Mammary epithelial cell (primary cell): ENCODE measurements at places on chromosomes 16 and 17. TPM values are rescaled to one million over a fixed set of nuclear protein-coding genes. Genes with fewer than 3 reads are reported as not detected.

DNA sequence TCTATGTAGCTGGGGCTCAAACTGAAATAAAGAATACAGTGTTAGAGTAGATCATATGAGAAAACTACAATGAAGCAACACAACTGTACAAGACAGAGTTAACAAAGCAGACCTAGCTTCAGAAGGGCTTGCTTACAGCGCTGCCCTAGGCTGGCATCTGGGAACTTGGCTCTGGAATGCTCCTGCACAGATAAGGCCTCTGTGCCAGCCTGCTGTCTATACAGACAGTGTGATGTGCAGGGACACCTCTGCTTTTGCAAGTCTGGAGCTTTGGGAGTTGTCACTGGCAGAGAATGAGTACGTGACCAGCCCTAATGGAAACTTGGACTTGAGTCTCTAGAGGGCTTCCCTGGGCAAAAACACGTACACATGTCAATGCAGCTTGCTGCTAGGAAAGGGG lies 32.1 kb upstream of the SLC38A8 start:
- no peak for DNase-seq

- DNase-seq, result no peak
Observed at GRCh38 chr17:34235389-34236028, 19.6 kb upstream of the CCL2 start.

DNA sequence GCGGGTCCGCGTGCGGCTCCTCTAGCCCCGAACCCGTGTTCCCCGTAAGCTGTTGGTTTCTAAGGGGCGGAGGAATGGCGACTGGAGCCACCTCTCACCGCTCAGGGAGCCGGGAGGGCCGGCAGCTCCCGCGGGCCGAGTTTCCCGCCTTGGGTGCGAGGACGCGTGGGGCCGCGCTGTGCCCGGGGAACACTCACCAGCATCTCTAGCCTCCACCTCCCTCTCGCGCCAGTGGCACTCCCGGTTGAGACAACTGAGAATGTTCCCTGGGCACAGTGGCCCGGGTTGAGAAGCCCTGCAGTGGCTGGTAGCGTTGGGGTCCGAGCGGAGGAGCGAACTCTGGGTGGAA lies 560 bp downstream of the TELO2 start:
- DNase-seq, result peak; percentile 21

Gene PRSS33
- not detected for polyA plus RNA-seq

- no peak for DNase-seq
Observed at GRCh38 chr17:78130090-78130436, 508 bp upstream of the TMC8 start.

- peak; percentile 6 for DNase-seq
Observed at GRCh38 chr16:1984347-1985225, 593 bp downstream of the GFER start.

GRCh38 chr16:72012607-72013006 lies 4.1 kb downstream of the DHODH start:
- no peak for DNase-seq

DNA sequence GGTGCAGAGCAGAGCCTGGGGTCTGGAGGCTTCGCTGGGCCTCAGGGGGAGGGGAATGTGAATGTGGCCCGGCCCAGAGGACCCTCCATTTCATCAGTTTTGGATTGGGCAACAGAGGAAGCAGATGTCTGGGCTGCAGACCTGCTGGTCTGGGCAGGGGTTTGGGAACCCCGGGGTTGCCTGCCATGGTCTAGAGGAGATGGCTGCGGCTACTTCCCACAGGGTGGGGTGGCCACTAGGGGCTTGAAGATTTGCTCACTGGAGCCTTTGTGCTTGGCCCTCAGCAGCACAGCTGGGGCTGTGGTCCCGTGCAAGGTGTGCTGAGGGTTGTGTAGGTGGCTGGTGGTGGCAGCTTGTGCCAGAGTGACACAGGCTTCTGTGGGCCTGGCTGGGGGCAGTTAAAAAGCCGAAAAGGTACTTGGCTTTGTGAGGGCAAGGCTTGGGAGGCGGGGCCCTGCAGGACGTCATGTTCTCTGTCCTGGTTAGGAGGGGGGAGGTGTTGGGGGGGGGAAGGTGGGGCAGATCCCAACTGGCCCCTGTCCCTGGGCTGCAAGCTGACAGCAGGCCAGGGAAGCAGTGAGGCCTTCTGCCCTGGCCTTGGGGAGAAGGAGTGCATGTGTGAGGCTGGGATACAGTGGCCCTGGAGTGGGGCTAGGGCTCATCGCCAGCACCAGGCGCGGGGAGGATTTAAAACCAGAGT lies 98.0 kb downstream of the KPNA2 start:
- DNase-seq, result no peak
